ENCODE measurements at places on chromosomes 12 and 14.

DNA sequence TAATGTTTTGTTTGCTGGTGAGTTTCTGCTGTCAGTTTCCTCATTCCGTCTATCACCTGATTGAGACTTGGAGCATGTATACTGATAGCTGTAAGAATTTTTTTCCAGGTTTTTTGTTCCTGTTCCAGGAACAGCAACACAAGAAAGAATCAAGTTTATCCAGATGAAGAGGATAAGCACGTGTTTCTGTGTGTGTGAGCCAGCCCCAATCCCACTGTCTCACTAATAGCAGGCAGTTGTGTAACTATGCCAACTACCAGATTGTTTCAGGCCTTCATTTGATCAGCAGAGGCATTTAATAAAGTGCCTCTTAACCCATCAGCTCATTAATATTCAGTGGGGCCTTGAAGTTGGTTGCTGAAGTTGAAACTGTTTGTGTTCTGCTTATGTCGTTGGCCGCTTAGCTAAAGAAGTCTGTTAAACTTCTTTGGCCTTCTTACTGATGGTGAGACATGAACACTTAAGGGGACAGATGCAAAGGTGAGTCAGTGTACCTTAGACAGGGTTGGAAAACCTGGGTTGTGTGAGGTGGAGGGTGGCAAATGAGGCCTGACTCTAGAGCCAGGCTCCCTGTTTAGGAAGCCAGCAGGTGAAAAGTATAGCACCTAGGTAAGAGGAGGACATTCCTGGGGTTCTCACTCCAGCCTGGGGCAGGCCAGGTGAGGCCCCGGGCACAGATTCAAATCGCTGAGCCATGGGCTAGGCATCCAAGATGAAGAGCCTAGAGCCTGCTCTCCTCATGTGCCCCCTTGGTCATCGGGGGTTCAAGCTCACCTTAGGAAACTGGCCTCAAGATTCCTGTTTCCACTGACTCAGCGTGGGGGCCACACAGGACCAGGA is 3.7 kb downstream of the ANKRD13A start:
- DNase-seq = no peak

- DNase-seq = no peak
These were observed 29.4 kb upstream of the STXBP6 start for GRCh38 chr14:25079311-25079710.

GRCh38 chr12:101441461-101442224 is 33.5 kb upstream of the SPIC start:
- DNase-seq = no peak

DNA sequence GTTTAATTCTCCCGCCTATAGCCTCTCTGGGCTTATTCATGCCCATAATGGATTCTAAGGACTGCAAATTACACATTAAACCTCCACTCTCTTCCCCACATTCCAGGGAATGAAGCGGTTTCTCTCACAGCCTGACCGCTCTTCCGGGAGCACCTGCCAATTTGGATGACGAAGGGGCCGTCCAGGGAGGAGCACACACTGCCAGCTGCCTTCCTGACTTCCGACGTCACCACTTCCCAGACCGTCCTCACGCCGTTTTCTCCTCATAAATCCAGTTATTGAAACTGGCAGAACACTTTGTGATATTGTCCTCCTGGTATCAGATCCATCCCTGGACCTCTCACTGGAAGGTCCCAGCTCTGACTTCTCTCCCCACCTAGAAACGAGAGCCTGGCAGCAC is 87.6 kb downstream of the GCH1 start:
- DNase-seq = no peak

GRCh38 chr12:123960856-123961255 is 11.8 kb downstream of the CCDC92 start:
- no peak for DNase-seq

- DNase-seq = no peak
These were observed 39.1 kb upstream of the NAP1L1 start for GRCh38 chr12:76123259-76124212.

DNA sequence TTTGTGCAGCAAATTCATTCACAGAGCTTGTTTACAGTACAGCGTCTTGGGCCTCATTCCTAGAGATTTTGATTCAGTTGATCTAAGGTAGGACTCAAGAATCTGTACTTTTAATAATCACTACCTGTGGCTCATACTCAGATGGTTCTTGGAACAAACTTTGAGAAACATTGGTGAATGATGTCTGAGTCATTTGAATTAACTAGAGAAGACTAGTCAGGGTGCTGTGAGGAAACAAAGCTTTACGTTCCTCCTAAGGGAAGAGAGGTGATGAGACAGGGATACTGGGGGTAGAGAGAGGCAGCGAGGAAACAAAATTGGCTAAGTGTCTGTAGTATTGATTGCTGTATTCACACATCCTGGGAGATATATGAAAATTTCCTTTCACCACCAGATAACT is 109.4 kb downstream of the SLC15A5 start:
- no peak for DNase-seq

DNA sequence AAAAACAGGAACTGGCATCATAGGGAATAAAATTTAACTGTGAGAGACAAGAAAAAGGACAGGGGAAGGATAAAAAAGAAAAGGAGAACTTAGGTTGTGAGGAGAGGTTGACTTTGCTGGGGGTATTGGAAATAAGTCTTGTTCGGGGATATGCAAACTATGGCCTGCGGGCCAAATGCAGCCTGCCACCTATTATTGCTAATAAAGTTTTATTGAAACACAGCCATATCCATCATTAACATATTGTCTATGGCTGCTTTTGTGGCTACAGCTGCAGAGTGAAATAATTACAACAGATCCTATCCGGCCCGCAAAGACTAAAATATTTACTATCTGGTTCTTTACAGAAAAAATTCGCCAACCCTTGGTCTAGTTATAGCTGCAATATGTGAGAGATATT is 18.6 kb downstream of the BBS10 start:
- no peak for DNase-seq

GRCh38 chr12:102504280-102504679 is 23.9 kb upstream of the IGF1 start:
- DNase-seq = no peak

- no peak for DNase-seq
These were observed 232.0 kb downstream of the GRIN2B start for GRCh38 chr12:13749389-13749788.

DNA sequence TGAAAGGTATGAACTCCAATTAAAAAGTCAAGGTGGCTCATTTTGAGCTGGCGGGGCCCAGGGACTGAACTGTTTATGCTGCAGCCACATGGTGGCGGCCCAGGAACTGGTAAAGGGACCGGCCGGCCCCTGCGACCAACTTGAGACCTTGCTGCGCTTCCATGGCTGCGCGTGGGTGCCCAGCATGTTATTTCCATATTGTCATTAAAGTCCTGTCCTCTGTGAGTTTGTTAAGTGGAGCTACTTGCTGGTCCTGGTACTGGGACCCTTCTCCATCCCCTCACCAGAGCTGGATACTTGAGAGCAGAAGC is 62.3 kb downstream of the BEGAIN start:
- DNase-seq = no peak

- DNase-seq = no peak
These were observed 50.9 kb downstream of the CHGA start for GRCh38 chr14:92973798-92974372.

GRCh38 chr12:1830981-1831963 is 10.9 kb downstream of the LRTM2 start:
- DNase-seq = no peak

DNA sequence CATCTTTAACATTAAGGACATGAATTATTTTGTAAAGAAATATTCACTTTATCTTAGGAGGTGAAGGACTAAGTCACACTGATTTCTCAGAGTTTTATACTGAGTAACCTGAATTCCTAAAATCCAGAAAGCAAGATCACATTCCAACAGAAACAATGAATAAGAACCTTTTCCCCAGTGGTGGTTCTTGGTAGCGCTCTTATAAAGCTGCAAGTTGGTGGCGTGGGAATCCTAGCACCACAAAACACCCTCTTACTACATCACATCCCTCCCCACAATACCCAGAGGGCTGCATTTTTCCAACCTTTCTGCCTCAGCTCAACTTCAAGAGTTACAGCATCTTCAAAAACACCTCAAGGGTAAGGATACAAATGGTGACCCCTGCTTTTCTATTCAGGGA is 44.0 kb upstream of the SMUG1 start:
- DNase-seq = no peak

- DNase-seq = no peak
These were observed 197.1 kb upstream of the ABCD2 start for GRCh38 chr12:39816671-39817185.

DNA sequence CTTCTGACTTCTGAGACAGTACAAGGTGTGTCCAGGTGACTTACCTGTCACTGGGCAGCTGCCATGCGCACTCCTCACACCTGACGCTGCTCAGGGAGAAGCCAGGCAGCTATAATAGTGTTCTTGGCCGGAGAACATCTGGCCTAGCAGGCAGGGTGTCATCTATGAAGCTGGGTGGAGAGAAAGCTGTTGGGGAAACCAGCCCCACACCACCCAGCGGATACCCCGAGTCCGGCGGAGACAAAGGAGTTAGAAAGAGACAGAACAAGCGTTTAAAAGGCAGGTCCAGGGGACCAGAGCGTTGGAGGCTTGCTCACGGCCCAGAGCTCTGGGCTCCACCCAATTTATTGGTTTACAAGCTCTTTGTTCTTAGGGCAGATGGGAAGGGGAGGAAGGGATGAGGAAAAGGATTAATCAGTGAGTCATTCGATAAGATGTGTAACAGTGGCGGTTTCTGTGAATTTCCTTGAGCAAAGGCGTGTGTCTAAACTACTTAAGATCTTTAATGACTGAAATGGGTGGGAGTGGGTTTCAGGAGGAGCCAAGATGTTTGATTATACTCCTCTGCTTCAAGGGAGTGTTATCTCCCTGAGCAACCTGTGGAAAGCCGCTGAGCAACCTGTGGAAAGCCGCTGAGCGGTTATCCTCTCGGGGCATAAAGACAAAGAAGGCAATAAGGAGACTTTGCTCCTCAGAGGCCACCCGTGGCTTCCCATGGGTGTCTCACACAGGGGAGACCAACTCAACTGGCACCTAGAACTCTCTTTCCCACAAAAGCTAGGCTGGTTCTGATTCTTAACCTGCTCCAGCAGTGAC is at the start of gene GALNT8:
GALNT8 (plus strand) TSS at position 580 of the 816 bp plus-strand sequence. CDS start 278 bp downstream, outside the sequence.
- peak; percentile 17 for DNase-seq

DNA sequence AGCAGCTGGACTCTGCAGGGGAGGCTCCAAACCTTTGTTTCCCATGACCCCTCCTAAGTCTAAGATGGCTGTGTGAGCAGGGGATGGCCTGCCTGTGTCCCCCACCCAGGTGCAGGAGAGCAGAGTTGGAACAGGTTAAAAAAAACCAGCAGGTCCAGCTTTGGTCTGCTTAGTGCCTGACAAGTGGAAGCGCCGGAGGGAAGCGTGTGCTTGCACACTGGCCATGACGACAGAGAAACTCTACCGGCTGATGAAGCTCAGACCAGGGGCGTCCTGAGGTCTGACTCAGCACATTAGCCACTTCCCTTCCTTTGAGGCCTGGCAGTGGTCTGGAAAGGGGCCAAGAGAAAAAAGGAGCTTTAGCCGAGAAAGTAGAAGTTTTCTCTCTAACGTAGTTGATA is 280.1 kb downstream of the VRK1 start:
- no peak for DNase-seq

DNA sequence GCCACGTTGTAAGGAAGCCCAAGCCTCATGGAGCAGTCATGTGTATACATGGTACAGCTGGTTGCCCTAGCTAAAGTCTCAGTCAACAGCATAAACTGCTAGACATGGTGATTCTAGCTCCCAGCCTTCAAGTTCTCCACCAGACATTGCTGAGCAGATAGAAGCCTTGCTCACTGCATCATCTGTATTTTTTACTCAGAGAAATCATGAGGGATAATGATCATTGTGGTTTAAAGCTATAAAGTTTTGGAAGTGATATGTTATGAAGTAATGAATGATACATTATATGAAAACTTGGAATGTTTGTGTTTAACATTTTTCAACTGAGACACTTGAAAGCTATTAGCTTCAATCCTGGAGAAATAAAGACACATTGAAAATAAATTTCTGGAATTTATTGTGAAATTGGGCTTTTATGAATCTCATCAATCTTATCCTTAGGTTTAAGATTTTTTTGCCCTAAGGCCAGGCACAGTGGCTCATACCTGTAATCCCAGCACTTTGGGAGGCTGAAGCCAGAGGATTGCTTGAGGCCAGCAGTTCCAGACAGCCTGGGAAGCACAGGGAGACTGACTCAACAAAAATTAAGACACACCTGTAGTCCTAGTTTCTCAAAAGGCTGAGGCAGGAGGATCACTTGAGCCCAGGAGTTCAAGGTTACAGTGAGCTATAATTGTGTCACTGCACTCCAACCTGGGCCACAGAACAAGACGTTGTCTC is 5.6 kb upstream of the NFATC4 start:
- DNase-seq = no peak

DNA sequence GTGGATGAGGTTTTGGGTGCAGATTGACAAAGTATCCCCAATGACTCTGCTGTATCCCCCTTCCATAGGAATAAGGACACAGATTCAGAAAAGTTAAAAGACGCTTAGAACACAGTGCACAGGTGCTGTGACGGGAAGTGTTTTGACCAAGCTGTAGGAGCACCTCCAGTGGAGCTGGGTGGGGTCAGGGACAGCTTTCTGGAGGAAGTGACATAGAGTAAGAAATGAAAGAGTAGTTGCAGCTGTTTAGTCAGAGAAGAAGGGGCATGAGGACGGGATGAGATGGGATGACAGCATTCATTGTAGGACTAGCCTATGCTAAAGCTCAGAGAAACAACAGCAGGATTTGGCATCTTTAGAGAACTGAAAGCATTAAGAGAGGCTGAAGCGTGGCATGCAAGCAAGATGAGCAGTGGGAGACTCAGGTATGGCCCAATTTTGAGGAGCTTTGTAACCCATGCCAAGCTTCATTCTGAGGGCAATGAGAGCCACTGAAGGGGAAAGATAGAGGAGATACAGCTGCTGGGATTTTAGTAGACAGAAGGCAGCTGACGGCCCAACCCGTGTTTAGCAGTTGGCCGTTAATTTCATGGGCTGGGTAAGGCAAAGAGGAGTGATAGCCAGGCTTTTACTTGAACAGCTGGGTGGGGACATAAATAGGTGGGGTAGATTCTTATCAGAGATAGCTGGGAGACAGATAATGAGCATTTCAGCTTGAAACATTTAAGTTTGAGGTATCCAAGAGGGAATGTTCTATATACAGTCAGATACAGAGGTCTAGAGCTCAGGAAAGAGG is 131.8 kb upstream of the KRAS start:
- no peak for DNase-seq

- no peak for DNase-seq
These were observed 7.9 kb upstream of the NYNRIN start for GRCh38 chr14:24390701-24391468.

DNA sequence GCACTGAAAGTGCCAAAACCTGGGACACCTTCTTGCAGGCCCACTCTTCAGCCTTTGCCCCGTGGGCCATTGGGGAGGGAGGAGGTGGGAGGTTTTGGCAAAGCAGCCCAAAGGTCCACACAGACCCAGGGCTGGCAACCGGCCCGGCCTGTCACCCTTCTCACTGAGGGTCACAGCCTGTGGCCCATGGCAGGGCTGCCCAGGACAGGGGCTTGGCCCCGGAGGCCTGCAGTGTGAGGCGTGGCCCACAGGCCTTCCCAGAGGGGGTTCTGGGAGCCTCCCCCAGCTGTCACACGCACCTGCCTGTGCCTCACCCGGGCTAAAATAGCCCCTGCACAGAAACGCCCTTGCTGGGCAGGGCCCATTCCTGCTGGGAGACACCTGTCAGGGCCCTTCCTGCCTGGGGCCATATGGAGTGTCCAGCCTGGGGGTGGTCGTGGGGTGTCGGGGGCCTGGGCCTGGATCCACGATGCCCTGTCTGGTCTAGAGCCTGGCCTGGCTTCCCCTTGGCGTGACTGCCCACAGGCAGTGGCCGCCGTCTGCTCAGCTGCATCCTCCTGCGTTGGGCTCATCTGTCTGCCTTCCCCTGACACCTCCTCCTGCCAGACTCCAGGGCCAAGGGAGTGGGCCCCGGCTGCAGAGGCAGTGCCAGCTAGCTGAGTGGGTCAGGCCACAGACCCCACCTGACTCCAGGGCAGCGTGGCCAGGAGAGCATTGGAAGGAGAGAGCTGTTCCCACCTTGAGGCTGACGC is 19.2 kb downstream of the PACS2 start:
- DNase-seq = no peak

All from NCI-H524 treated with DMSO at 0.1 percent for 48 hours (cell line).